AG20443 (cell line): ENCODE measurements at places on chromosomes 11 and 22.

DNA sequence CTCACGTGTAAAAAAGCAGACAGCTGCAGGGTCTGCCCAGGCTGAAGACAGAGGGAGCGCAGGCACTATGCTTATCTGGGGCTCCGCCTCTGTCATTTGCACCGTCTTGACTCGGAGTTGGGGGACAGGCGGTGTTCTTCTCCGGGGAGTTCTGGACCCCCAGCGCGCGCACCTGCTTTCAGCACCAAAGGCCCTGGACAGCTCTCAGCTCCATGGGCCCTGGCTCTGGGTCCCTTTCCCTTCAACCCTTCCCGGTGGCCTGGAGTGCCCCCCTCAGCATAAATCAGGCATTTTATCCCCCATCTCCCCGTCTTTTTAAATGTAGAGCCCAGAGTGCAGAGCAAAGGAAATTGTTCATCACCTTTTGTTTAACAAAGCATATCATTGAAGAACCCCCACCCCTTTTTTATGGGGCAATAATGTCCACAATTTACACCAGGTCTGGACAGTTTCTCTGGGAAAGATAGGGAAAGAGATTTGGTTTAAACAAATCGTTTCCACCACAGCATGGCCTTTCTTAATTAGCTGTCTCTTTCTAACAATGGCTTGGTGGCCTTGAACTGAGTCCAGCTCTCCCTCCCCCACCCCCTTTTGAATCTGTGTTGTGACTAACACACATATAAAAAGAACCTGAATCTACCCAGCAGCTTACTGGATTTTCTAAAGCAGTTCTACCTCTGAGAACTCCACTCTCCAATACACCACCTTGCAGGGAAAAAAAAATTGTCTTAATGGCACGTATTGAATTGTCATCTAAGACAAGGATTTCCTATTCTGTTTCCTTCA lies 1.7 kb downstream of the SEZ6L start:
- peak; percentile 29 for DNase-seq

GRCh38 chr22:41048791-41049717 lies 43.3 kb upstream of the EP300 start:
- DNase-seq: peak; percentile 94

GRCh38 chr11:8288824-8289491 lies 25.3 kb upstream of the LMO1 start:
- no peak for DNase-seq

- DNase-seq: no peak
These were observed 46.8 kb downstream of the CEP164 start for GRCh38 chr11:117374316-117375055.

- peak; percentile 91 for DNase-seq
These were observed 35.7 kb downstream of the CYB5R2 start for GRCh38 chr11:7637447-7638157.
